ENCODE measurements at places on chromosomes 16 and 17.
A peak's percentile ranks its signal among the peaks of the same experiment; 100 is the strongest.

- no peaks in the 10 kb centered on the region for H3K36me3 ChIP-seq
- no peak overlapping the region for H3K27ac ChIP-seq
- H3K4me3 ChIP-seq: no peak overlapping the region
- peaks cover 16% of the 10 kb centered on the region for H3K4me1 ChIP-seq
- no peak for DNase-seq
These were observed 57.2 kb downstream of the CLEC16A start for GRCh38 chr16:11001611-11002010.

DNA sequence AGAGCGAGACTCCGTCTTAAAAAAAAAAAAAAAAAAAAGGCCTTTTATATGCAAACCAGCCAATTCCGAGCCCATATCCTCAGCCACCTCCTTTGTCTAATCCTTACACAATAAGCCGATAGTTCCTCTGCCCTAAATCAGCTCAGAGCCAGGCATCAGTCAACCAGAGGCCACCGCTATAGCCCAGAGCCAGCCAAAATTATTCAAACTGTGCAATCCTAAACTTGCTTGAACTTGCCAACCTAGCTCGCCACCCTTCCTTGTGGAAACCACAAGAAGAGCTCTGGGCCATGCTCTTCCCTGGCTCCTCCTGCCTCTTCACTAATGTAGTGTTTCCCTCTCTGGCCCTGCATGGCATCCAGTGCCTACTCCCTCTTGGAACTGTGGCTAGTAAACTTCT, 17.7 kb downstream of the ITGAL start:
- H3K4me3 ChIP-seq: no peak overlapping the region
- no peaks in the 10 kb centered on the region for H3K4me1 ChIP-seq
- no peaks in the 10 kb centered on the region for H3K36me3 ChIP-seq
- DNase-seq: no peak
- H3K27me3 ChIP-seq: no peaks in the 10 kb centered on the region
- no peak overlapping the region for H3K27ac ChIP-seq

DNA sequence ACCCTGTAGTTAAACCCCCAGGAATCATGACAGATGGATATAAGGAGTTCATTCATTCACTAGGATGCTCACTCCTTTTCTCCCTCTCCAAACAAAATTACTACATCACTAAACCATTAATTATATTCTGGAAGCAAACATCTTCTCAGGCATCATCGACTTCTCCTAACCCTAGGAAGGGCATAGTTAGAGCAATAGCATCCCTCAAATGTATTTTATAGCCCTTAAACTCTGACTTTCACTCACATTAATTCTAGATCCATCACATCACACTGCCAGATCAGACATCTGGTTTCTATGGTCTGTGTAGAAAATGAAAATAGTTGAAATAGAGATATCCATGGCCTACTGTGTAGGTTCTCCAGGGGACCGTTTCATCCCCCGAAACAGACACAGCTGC, 143.9 kb downstream of the HS3ST3A1 start:
- H3K36me3 ChIP-seq: no peaks in the 10 kb centered on the region
- H3K4me3 ChIP-seq: no peak overlapping the region
- no peak for DNase-seq
- H3K27me3 ChIP-seq: no peaks in the 10 kb centered on the region
- H3K27ac ChIP-seq: no peak overlapping the region
- no peaks in the 10 kb centered on the region for H3K4me1 ChIP-seq

- H3K4me3 ChIP-seq: no peak overlapping the region
- H3K36me3 ChIP-seq: no peaks in the 10 kb centered on the region
- H3K27ac ChIP-seq: no peak overlapping the region
- DNase-seq: no peak
- no peaks in the 10 kb centered on the region for H3K27me3 ChIP-seq
These were observed 57.4 kb downstream of the HS3ST3A1 start for GRCh38 chr17:13544292-13544691.

- no peaks in the 10 kb centered on the region for H3K27me3 ChIP-seq
- H3K4me1 ChIP-seq: peaks cover 46% of the 10 kb centered on the region
- DNase-seq: no peak
These were observed 9.0 kb downstream of the NTHL1 start for GRCh38 chr16:2038382-2039231.

- no peaks in the 10 kb centered on the region for H3K27me3 ChIP-seq
- H3K4me1 ChIP-seq: peaks cover 6% of the 10 kb centered on the region
- H3K36me3 ChIP-seq: no peaks in the 10 kb centered on the region
- no peak overlapping the region for H3K27ac ChIP-seq
- DNase-seq: no peak
- H3K4me3 ChIP-seq: no peak overlapping the region
These were observed 82.1 kb upstream of the CLEC18B start for GRCh38 chr16:74503412-74503811.

DNA sequence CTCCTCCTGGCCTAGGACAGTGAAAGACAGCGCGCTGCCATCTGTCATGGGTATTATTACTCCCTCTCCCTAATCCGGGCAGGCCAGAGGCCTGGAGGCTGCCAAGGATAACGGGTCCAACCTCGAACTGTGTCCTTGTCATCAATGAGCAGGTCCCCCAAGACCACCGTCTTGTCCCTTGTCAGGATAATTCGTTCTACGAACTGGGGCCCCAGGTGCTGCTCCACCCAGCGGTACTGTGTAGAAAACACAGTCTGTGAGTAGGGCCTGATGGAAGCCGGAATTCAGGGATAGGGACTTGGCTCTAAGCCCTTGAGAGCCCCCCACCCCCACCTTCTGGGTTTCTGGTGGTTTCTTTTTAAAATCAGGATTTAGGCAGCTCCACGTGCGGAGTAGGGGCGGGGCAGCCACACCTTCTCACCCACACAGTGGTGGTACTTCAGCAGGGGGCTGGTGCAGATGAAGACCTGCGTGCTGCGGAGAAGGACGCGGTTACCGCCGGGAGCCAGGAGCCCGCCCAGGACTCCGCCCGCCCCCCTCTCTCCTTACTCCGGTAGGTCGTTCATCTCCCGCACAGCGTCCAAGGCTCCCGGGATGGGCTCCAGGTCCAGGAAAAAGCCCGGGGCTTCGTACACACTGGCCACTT, 787 bp downstream of the NT5C start:
- DNase-seq: no peak
- peaks cover 3% of the 10 kb centered on the region for H3K4me1 ChIP-seq
- no peaks in the 10 kb centered on the region for H3K27me3 ChIP-seq
- H3K36me3 ChIP-seq: peaks cover 2% of the 10 kb centered on the region
- H3K4me3 ChIP-seq: peak overlapping the region; percentile 98

DNA sequence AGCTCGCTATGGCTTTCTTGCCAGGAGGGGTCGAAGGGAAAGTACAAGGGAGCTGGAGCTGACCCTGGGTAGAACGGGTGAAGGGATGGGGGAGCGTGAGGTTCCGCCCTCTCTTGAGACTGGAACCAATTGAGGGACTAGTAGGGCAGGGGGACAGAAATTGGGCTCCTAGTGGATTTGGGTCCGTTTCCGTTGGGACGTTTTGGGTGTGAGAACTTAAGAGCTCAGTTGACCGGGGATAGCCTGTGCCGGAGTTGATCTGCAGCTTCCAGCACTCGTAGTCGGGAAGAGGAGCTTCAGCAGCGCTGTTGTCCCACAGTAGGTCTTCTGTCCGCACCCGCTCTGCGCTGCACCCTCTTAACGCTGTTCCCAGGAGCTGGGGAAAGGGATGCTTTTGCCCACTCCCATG, 481 bp downstream of the CNTROB start:
- H3K27ac ChIP-seq: peak overlapping the region; percentile 72
- no peaks in the 10 kb centered on the region for H3K27me3 ChIP-seq
- peaks cover 14% of the 10 kb centered on the region for H3K4me1 ChIP-seq
- peak overlapping the region; percentile 98 for H3K4me3 ChIP-seq
- H3K36me3 ChIP-seq: peaks cover 10% of the 10 kb centered on the region
- DNase-seq: no peak

- no peaks in the 10 kb centered on the region for H3K27me3 ChIP-seq
- no peak overlapping the region for H3K4me3 ChIP-seq
- no peaks in the 10 kb centered on the region for H3K4me1 ChIP-seq
These were observed 46.0 kb downstream of the TMC5 start for GRCh38 chr16:19463468-19464315.

DNA sequence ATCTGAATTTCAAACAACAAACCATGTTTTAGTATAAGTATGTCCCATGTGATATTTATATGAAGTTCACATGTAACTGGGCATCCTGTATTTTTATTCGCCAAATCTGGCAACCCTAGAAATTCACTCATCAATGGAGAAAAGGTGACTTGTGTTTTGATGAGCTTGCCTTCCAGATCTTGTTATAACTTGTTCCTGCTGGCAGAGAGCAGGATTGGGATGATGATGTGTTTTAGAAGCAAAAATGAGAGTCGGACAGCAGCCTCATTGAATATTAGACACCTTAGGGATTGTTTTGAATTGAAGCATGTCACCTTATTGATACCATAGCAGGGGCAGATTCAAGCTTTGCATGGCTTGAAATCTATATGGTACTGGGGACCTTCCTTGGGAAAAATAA, 85.4 kb upstream of the MED13 start:
- H3K4me1 ChIP-seq: no peaks in the 10 kb centered on the region
- no peak overlapping the region for H3K4me3 ChIP-seq
- H3K36me3 ChIP-seq: no peaks in the 10 kb centered on the region
- H3K27ac ChIP-seq: no peak overlapping the region

DNA sequence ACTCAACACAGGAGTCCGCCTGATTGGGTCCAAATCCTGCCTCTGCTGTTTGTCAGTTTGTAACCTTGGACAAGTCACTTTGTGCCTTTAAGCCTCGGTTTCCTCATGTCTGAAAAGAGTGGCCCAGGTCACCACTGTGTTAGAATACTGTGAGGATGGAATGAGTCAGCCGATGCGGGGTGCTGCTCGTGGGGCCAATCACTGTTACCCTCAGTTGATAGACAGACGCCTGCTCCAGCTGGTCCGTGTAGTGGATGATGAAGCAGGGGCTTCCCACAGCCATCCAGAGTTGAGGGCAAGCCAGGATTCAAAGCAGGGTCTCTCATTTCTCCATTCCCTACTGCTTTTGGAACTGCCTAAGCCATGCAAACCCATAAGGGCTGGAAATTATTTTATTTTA, 5.8 kb downstream of the FBXL19 start:
- H3K36me3 ChIP-seq: peaks cover 13% of the 10 kb centered on the region
- H3K4me1 ChIP-seq: peaks cover 21% of the 10 kb centered on the region
- DNase-seq: no peak
- H3K4me3 ChIP-seq: no peak overlapping the region
- no peak overlapping the region for H3K27ac ChIP-seq

GRCh38 chr16:26605626-26606271, 461.0 kb upstream of the C16orf82 start:
- no peak overlapping the region for H3K4me3 ChIP-seq
- no peaks in the 10 kb centered on the region for H3K36me3 ChIP-seq
- no peaks in the 10 kb centered on the region for H3K27me3 ChIP-seq

- H3K4me1 ChIP-seq: no peaks in the 10 kb centered on the region
- no peak overlapping the region for H3K4me3 ChIP-seq
- no peak overlapping the region for H3K27ac ChIP-seq
- no peaks in the 10 kb centered on the region for H3K36me3 ChIP-seq
- no peaks in the 10 kb centered on the region for H3K27me3 ChIP-seq
These were observed 151.2 kb downstream of the TANC2 start for GRCh38 chr17:63116967-63117830.

- H3K4me3 ChIP-seq: no peak overlapping the region
- no peaks in the 10 kb centered on the region for H3K4me1 ChIP-seq
- no peaks in the 10 kb centered on the region for H3K27me3 ChIP-seq
- H3K36me3 ChIP-seq: no peaks in the 10 kb centered on the region
These were observed 4.2 kb downstream of the ZNF843 start for GRCh38 chr16:31438414-31438813.

- no peaks in the 10 kb centered on the region for H3K4me1 ChIP-seq
- DNase-seq: no peak
- no peak overlapping the region for H3K27ac ChIP-seq
- no peaks in the 10 kb centered on the region for H3K36me3 ChIP-seq
These were observed 75.4 kb downstream of the HLF start for GRCh38 chr17:55340176-55340575.

- no peak overlapping the region for H3K4me3 ChIP-seq
- no peaks in the 10 kb centered on the region for H3K4me1 ChIP-seq
- no peak overlapping the region for H3K27ac ChIP-seq
- no peak for DNase-seq
- H3K27me3 ChIP-seq: no peaks in the 10 kb centered on the region
These were observed 7.7 kb downstream of the CCL3L1 start for GRCh38 chr17:36188891-36189306.

GRCh38 chr17:40247926-40248495, 28.9 kb downstream of the WIPF2 start:
- H3K4me3 ChIP-seq: no peak overlapping the region
- H3K27me3 ChIP-seq: no peaks in the 10 kb centered on the region
- no peaks in the 10 kb centered on the region for H3K36me3 ChIP-seq
- no peak for DNase-seq
- no peak overlapping the region for H3K27ac ChIP-seq

- DNase-seq: no peak
- no peaks in the 10 kb centered on the region for H3K36me3 ChIP-seq
- H3K4me3 ChIP-seq: no peak overlapping the region
- H3K27me3 ChIP-seq: no peaks in the 10 kb centered on the region
- H3K4me1 ChIP-seq: peaks cover 6% of the 10 kb centered on the region
- no peak overlapping the region for H3K27ac ChIP-seq
These were observed 100.2 kb downstream of the C16orf78 start for GRCh38 chr16:49473773-49474172.

DNA sequence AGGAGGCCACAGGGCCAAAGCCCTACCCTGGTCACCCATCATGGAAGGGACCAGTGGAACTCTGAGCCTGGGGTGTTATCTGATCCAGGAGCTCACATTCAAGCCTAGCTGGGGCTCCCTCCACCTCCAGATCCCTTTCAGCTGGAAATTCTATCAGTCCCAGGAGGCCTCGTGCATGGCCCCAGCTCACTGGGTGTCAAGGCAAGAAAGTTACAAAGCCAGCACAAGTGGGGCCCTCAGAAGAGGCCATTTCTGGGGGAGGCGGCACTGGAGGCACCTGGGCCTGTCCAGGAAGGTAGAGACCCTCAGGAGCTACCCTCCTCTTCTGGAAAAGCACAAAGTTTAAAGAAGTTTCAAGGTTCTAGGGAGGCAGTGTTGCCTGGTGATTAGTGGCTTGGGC, 4.8 kb downstream of the CA7 start:
- H3K27me3 ChIP-seq: peaks cover 4% of the 10 kb centered on the region
- no peak overlapping the region for H3K27ac ChIP-seq
- no peak for DNase-seq
- H3K36me3 ChIP-seq: no peaks in the 10 kb centered on the region

DNA sequence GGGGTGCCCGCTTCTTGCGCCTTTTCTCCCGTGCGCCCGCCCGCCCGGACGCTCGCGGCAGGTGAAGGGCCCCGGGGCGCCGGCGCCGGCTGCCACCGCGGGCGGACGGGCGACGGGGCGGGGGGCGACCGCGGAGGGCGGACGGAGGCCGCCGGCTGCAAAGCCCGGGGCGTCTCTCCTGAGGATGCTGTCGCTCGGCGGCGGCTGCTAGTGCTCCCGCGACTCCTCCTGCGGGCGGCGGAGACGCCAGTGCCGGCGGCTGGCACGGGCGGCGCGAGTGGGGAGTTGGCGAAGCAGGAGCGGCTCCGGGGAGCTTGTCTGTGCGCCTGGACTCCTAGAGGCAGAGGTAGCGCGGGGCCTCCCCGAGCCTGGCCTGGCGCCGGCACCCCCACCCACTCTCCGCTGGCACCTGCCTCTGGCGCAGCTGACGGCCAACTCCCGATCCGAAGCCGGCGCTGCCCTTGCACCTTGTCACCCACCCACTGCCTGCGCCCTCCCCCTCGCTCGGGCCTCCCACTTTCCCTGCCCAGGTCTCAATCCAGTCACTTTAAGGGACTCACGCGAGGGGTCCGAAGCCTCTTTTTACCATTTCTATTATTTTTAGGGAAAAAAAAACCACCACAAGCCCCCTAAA, at the start of gene FAM20A:
FAM20A (minus strand) TSS at position 437 of the 634 bp plus-strand sequence. CDS start 701 bp downstream, outside the sequence.
- H3K4me3 ChIP-seq: peak within 1 kb of the TSS; percentile 73
- H3K4me1 ChIP-seq: peaks cover 16% of the 10 kb centered on the region
- no peak for DNase-seq
- no peaks in the 10 kb centered on the region for H3K36me3 ChIP-seq
